OCI-LY7 (cell line): ENCODE measurements at places on chromosomes 7 and 10.
A peak's percentile ranks its signal among the peaks of the same experiment; 100 is the strongest.

DNA sequence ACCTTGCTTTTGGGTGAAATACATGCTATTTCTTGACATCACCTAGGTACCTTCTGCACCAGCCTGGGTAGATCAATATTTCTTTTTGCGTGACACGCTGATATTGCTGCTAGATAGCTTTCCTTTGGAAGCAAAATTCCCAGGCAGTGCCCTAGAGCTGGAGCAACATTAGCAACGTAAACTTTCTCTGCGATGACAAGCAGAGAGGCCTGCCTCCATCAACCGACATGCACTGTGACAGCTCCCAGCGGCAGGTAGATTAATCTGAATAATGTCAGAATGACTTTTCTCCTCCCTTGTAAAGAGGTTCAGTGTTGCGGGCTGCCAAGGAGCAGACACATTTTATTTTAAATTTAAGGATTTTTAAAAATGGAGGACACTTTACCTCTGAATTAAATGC, 307.4 kb downstream of the GALNT17 start:
- no peak for DNase-seq

- peak; percentile 41 for DNase-seq
Measured at GRCh38 chr10:49594594-49594993, 15.5 kb upstream of the SLC18A3 start.

DNA sequence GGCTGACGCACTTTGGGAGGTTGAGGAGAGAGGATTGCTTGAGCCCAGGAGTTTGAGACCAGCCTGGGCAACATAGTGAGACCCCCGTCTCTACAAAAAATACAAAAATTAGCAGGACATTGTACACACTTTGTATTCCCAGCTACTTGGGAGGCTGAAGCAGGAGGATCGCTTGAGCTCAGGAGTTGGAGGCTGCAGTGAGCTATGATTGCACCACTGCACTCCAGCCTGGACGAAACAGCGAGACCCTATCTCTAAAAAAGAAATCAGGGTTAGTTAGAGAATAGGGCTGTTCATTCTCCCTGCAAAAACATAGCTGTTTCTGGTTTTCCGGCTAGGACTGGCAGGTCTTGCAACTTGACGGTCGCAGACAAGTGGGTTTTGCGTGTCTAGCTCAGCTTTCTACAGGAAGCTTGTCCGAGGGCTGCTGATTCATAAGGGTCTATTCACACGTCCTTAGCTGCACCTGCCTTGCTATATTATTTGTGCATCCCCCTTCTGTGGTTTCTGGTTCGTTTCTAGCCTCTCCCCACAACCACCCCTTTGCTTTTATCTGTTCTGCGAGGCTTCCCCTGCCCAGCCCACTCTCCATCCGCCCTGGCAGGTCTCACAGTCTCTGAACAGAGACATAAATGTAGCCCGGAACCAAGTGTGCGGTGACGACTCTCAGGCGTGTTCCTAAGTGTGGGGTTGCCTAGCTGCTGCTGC, 10.7 kb downstream of the AMZ1 start:
- DNase-seq, result peak; percentile 68

GRCh38 chr7:130356876-130357611, 12.4 kb downstream of the CPA5 start:
- DNase-seq, result no peak

- DNase-seq, result no peak
Measured at GRCh38 chr10:133110133-133110532, 22.4 kb downstream of the ADGRA1 start.

GRCh38 chr7:107209565-107209964, 40.8 kb downstream of the HBP1 start:
- DNase-seq, result no peak

DNA sequence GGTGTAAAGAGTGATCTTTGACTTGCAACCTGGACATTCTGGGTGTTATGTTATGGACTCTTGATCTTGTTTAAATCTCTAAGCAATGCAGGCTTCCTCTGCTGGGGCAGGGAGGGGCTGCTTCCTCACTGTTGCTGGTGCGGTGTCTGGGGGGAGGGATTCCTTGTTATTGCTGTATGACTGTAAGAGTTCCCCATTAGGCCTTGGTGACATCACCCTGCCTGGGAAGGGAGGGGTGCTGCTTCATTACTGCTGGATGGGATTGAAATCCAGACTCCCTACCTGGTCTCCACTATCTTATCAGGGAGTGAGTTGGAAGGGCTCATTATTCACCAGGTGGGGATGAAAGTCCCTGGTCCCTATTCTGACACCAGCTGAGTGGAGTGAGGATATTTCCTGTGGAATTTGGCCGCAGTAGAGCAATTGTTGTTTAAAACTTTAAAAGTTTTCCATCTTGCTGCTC, 8.8 kb downstream of the OGDH start:
- DNase-seq, result no peak

DNA sequence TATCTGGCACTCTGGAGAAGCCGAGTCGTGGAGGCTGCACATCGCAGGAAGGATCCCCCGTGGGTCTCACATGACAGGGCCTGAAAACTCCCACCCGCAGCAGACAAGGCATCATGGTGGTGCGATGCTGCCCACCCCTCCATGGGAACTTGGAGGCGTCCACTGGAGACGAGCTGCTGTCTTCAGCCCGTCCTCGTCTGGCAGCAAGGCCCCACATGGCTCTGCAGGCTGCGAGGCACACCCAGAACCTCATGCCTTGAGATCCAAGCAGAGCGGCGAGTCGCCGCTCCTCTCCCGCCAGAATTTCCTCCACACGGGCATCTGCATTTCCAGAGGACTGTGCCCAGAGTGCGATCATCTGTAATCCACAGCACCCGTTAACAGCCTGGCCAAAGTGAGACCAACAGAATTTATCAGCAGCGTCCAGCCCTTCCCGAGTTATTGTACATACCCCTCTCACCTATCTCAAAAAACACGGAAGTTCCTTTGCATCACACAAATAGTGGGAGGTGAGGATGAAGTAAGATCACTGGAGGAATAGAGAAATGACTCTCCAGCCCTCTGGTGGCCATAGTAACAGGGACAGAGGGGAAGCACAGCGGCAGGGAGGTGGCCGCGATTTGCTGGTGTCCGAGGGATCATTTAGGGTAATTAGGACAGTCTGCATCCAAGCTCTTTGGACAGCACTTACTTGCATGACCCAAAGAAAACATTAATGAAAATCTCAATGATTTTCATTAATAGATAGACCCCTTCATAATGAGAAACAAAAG, 292.4 kb downstream of the USP6NL start:
- DNase-seq, result no peak

- DNase-seq, result no peak
Measured at GRCh38 chr10:7403620-7404019, 7.2 kb downstream of the SFMBT2 start.

- no peak for DNase-seq
Measured at GRCh38 chr7:155229548-155230168, 68.0 kb upstream of the INSIG1 start.

- no peak for DNase-seq
Measured at GRCh38 chr7:1252540-1253090, 19.9 kb downstream of the UNCX start.

- DNase-seq, result no peak
Measured at GRCh38 chr7:4210821-4211220, 471.3 kb upstream of the FOXK1 start.

DNA sequence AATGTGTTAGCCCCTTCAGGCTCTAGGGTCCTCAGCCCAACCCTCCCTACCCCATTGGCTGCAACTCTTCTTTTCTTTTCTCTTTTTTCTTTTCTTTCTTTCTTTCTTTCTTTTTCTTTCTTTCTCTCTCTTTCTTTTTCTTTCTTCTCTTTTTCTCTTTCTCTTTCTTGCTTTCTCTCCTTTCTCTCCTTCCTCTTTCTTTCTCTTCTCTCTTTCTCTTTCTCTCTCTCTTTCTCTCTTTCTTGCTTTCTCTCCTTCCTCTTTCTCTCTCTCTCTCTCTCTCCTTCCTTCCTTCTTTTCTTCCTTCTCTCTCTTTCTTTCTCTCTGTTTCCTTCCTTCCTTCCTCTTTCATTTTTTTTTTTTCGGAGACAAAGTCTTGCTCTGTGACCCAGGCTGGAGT, 458.9 kb downstream of the TYW1 start:
- DNase-seq, result no peak

GRCh38 chr10:42875798-42876341, 93.3 kb downstream of the BMS1 start:
- no peak for DNase-seq

DNA sequence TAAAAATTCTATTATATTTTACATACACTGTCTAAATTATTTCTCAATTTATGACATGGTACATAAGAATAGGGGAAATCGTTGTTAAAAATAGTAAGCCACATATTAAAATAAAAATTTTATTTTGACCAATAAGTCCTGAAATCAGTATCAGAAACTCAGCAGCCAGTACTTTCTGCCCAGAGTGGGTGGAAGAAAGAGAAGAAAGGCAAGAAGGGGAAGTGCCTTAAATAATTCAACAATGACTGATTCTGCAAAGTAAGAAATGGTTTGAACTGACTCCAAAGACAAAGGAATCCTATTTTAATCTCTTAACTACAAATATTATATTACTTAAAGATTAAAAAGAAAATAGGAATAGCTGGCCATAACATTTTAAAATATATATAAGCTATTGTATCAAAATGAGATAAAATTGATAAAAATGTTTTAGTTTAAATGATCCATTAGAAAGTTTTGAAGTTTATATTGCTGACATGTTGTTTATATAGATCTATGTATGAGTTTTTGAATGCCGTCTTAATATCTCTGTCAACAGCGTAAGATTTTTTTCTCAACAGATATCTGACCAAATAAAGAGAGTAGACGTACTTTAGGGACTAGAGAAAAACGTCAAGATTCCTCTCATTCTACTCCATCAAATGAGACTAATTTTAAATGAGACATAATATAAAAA, 30.2 kb upstream of the NRCAM start:
- DNase-seq, result no peak

DNA sequence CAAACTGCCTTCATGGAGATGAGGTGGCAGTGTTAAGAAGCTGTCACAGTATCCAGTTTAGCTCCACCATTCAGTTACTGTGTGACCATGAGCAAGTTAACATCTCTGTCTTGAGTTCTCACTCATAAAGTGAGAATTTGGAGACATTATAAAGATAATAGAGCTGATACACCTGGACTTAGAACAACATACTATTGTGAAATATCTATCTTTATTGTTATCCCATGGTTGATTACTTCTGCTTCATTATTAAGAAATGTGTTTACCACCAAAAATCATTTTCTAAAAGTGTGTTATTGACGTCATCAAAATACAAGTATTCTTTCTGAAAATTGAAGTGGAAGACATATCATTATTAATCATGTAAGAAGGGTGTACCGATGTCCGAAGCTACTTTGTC, 166.9 kb downstream of the SEMA3A start:
- no peak for DNase-seq

DNA sequence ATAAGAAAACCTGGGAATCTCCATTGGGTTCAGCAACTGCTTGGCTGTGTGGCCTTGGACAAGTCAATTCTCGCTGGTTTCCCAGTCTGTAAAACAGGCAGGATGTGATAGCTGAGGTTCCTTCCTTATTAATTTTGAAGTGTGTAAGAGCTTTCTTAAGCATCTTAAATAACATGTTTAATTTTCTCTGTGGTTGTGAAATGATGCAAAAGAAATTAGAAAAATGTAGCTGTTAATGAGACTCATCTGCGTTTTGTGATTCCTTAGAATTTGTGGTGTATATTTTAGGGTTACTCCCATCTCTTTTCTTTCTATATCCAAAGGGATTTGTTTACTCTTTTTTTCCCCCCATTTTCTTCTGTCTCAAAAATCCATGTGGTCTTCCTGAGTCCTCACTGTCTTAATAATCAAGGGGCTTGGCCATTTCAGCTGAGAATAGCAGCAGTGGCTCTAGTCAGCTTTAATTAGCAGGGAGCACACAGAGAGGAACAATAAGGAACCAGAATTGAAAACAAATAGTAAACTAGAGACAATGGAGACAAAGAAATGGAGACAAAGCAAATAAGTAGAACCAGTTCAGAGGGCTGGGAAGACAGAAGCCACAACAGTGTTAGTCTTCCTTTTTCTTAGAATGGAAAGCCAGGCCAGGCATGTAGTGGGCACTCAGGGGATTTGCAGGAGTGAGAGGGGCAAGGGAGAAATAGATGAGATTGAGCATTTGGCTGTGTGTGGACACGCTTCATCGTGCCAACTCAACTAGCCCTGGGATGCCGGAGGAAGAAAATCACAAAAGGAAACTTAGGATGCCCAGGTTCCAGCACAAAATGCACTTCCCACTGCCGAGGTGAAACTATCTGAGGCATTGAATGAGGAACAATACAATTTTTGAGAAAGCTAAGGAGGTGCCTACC, 93.9 kb downstream of the CHN2 start:
- no peak for DNase-seq

DNA sequence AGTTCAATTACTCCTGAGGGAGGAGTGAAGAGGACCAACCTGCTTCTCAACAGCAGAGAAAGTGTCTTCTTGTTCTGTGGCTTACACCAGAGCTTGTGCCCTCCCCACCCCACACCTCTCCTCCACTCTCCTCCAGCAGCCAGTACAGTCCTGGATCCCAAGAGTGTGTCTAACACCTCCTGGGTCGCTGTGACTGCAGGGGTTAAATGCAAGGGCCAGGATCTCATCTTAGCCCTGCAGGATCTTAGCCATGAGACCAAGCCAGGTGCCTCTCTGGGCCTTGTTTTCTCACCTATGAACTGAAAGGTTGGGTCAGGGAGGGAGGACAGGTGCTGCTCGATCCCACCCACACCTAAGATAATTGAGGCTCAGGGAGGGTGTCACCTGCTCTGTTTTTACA, 34.5 kb upstream of the MSRB2 start:
- DNase-seq, result no peak

- DNase-seq, result no peak
Measured at GRCh38 chr7:35268953-35269352, 15.1 kb upstream of the TBX20 start.

DNA sequence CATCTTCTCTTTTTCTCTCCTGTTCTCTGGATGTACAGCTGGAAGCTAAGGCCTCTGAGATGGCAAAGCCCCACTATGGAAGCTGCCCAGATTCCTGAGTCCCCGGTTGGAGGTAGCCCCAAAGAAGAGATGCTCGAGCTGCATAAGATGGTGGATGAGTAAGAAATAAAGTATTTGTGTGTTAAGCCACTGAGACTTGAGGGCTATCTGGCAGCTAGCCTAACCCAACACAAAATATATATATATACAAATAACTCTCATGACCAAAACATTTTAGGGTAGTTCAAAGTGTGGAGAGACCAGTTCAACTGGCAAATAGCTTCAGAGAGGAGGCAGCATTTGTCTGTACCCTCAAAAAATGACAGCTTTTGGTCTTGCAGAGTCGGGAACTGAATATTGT, 72.4 kb upstream of the PDE1C start:
- no peak for DNase-seq

DNA sequence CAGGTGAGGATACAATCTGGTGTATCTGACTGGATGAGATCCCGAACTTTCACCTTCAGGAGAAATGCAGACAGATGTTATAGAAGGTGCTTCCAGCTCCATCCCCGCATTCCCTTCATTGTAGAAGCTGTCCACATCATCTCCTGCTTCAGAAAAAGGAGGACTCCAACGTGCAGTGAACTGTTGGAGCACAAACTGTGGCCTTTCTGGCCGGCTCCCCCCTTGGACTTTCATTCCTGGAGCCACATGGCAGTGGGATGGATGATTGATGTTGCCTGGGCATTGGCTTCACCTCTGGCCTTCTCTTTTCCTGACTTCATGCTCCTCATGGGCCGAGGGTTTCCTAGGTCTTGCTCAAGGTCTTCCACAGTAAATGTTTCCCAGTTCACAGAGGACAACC, 29.6 kb upstream of the ZNF273 start:
- no peak for DNase-seq

- no peak for DNase-seq
Measured at GRCh38 chr10:34183016-34183796, 631.9 kb downstream of the PARD3 start.
